EH (cell line): ENCODE measurements at places on chromosomes 12 and 14.

- DNase-seq = no peak
Observed at GRCh38 chr12:50924131-50924438, 28.3 kb upstream of the HIGD1C start.

- DNase-seq = no peak
Observed at GRCh38 chr14:105142651-105143450, 25.7 kb downstream of the JAG2 start.

DNA sequence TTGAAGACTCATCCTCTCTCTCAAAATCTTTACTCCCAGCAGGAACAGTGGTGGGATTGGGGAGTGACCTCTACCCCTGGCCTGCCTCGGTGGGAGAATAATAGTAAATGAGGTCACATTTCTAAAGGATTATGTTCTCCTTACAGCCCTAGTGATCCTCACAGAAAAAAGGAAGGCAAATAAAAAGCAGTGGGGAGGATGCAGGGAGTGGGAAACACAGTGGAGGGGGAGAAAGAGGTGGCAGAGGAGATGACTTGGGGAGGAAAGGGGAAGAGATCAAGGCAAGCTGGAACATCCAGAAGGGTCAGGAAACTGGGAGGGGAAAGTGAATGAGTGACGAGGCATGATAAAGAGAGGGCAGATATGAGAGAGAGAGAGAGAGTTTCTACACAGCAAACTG lies 8.3 kb upstream of the SYNDIG1L start:
- no peak for DNase-seq

DNA sequence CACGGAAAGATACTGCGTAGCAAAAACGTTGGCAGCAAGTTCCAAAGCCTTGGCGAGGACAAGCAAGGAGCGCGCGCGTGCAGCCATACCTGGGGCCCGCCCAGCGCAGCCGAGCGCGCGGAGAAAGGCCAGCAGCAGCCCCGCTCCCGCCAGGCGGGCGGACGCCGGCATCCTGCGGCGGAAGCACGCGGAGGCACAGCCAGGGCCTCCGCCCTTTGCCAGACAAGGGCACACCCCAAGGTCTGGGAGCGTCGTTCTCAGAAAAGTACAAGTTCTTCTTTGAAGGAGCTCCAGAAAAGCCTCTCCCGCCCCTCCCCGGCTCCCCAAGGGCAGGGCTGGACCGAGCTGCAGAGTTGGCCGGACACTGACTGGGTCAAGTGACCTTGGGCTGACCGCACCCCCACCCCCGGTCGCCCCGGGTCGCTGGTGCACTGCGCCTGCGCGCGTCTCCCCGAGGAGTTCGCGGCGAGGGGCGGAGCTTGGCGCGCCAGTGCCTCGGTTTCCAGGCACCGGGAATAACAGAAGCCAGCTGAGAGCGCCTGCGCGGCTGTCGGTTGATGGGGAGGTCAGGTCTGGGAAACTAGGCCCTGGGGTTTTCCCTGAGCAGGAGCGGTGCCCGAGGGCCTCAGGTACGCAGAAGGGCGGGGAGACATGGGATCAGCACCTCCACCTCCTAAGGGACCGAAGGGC lies at the start of gene ZC2HC1C:
Gene ZC2HC1C, plus strand, starts transcription at position 521 of the 690 bp plus-strand sequence. CDS start 933 bp downstream, outside the sequence.
- peak; percentile 84 for DNase-seq

GRCh38 chr12:12721176-12721751 lies 4.1 kb downstream of the CDKN1B start:
- peak; percentile 48 for DNase-seq

DNA sequence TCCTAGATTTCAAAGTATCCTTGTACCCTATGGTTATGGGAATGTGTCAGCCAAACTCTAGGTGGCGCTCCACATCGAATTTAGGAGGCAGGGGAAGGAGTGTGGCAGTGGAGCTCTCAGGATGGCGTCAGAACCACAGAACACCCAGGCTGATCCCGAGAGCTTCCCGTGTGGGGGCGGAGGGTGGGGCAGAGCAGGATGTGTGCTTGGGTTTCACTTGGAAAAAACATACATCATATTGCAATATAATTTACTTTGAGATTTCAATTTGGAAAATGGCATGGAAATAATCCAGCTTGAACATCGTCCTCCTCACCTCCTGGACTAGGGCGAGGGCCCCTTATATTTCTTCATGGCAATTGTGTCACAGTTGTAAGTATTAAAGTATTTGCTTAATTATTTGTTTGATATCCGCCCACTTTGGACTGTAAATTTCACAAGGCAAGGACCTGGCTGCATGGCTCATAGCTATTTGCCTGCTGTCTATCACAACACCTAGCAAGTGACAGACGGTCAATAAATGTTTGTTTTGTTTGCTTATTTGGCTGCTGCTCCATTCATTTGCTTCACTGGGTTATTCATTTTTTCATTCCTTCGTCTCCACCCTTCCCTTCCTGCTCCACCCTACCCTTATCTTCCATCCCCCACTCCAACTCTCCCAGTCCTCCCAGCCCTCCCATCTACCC lies 221.5 kb upstream of the HMGA2 start:
- DNase-seq = peak; percentile 94

DNA sequence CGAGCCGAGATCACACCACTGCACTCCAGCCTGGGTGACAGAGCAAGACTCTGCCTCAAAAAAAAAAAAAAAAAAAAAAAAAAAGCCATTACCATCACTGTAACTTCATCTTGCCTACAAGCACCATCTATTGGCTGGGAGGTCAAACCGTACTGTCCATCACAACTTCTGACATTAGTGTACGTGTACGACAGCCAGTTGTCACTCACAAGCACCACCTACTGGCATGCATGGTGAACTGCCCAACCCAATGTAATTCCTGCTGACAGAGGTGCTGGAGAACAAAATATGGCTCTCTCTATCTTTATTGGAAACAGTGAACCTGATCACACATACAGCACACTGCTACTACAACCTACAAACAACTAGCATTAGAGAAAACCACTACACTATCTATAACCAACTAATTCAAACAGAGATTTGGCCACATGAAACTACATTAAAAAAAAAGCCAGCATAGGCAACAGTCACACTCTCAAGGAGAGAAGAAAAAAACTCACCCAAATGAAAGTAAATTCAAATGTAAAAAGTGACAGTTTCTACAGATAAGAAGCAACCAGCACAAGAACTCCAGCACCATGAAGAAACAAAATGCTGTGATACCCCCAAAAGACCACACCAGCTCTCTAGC lies 82.3 kb downstream of the PUS7L start:
- peak; percentile 25 for DNase-seq

DNA sequence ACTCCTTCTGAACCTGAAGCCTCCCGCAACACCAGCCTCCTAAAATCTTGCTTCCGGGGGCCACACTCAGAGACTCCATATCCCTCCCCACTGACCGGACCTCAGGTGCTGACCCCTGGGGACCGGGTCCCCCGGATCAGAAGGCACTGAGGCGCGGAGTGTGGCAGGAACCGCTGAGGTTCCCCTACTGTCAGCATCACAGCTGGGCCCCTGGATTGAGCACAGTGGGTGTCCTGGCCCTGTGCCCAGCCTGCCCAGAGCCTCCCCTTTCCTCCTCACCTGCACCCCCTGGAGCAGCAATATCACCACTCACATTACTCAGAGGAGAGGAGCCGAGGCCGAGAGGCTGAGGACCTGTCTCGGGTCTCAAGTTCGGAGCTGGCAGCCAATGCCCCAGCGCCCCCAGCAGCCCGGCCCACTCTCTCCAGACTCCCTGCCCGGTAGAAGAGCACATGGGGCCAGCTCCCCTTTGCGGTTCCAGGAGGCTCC lies 101.2 kb upstream of the EIF5 start:
- DNase-seq = no peak

- no peak for DNase-seq
Observed at GRCh38 chr14:45284802-45285201, 31.8 kb upstream of the MIS18BP1 start.

- DNase-seq = peak; percentile 82
Observed at GRCh38 chr12:53508534-53509170, 1.4 kb upstream of the NPFF start.

- peak; percentile 64 for DNase-seq
Observed at GRCh38 chr14:69050240-69051184, 71.4 kb upstream of the ACTN1 start.

- no peak for DNase-seq
Observed at GRCh38 chr12:132469423-132469822, 20.5 kb upstream of the FBRSL1 start.

DNA sequence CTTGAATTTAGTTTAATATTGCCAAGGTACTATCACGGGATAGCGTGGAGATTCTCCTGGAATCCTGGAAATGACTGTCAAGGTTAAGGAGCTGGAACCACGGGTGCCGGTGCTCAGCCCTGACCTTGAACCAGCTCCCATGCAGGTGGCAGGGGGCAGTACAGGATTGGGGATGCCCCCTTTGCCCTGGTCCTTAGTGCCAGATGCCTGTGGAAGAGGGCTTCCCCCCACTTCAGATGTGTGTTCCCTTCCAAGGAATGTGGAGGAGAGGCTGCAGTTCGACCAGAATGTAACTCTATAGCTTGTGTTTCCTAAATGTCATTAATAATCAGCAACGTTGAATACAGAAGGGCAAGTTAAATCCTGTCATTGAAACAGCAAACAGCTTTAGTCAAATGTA lies 258.9 kb downstream of the VRK1 start:
- no peak for DNase-seq

- DNase-seq = no peak
Observed at GRCh38 chr14:89755816-89756215, 198.7 kb downstream of the EFCAB11 start.

GRCh38 chr12:61538951-61539350 lies 721.3 kb upstream of the USP15 start:
- DNase-seq = no peak

GRCh38 chr14:30691751-30692398 lies 69.8 kb downstream of the SCFD1 start:
- no peak for DNase-seq

- peak; percentile 33 for DNase-seq
Observed at GRCh38 chr14:78951602-78952001, 781.4 kb downstream of the NRXN3 start.

DNA sequence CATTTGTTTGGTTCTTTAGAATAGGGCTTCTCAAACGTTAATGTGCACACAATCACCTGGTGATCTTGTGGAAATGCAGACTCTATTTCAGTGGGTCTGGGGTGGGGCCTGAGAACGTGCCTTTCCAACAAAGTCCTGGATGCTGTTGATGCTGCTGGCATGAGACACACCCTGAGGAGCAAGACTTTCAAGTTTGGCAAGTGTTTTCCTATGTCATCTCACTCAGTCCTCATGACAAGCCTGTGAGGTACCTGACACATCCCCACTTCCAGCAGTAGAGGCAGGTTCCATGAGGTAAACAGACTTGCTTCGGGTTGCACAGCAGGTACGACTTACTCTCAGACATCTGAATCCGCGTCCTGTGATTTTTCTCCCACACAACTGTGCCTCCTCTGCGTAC lies 147.1 kb downstream of the MYRFL start:
- DNase-seq = no peak
